ENCODE measurements at places on chromosomes 7 and 10.

- DNase-seq: no peak
Measured at GRCh38 chr7:29276199-29276598, 81.6 kb downstream of the CHN2 start.

DNA sequence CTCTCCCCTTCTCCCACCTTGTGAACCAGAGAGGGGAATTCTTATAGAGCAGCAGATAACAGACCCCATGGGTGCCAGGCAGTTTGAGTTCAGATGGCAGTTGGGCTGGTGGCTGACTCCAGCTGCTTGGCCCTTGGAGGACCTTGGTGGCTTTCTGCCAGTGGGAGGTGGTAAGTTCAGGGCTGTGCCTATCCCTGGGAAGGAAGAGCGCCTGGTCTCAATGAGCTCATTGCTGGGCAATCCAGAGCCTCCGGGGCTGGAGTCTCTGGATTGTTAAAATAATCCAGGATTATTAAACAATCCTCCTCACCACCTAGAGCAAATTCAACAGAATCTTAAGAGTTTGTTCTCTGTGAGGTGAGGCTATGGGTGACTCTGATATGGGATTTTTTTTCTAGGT is 105.2 kb downstream of the FANK1 start:
- no peak for DNase-seq

DNA sequence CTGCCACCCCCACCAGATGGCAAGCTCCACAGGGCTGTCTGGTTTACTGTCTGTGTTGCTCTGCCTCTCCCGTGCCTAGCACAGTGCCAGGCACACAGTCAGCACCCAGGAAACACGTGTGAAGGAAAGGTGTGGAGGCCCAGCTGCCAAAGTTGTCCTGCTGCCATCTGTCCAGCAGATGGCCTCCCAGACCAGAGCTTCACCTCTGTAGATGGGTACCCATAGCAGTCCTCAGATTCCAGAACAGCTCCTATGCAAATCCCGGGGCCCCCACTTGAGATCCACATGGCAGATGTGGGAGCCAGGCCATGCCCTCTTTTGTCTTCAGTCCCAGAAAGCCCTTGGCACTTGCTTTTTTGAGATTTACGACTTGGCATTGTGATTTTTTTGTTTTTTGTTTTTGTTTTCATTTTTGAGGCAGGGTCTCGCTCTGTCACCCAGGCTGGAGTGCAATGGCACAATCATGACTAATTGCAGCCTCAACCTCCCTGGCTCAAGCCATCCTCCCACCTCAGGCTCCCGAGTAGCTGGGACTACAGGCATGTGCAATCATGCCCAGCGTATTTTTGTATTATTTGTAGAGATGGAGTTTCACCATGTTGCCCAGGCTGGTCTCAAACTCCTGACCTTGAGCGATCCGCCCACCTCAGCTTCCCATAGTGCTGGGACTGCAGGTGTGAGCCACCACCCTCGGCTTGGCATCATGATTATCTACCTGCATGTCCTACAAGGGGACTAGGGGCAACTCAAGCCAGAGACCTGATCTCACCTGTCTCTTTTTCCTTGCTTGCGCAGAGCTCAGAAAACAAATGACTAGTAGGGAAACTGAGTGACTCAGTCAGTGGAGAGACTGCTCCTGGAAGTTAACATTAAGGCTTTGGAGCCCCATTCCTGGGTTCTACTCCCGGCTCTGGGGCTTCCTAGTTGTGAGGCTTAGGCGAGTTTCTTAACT is 16.9 kb upstream of the PALD1 start:
- DNase-seq: peak; percentile 84

GRCh38 chr7:105871142-105871541 is 5.3 kb downstream of the ATXN7L1 start:
- DNase-seq: no peak

DNA sequence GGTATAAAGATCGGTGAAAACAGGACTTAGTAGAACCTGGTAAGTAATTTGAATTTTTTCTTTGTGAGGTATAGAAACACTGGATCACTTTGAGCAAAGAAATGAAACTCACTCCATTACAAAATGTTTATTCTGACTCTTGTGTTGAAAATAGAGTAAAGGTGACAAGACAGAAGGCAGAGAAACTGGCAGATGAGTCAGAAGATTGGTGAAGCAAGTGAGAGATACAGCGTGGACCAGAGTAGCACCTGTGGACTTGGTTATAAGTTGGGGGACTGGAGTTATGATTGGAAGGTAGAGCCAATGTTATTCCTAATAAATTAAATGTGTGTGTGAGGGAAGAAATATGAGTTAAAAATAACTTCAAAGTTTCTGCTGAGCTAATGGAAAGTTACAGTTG is 620.9 kb downstream of the ZWINT start:
- no peak for DNase-seq

- DNase-seq: peak; percentile 46
Measured at GRCh38 chr10:74750848-74751274, 75.5 kb upstream of the KAT6B start.

GRCh38 chr7:44808914-44809393 is 12.5 kb downstream of the PPIA start:
- no peak for DNase-seq

- DNase-seq: no peak
Measured at GRCh38 chr10:26503911-26504310, 65.8 kb downstream of the APBB1IP start.

GRCh38 chr10:78557433-78557925 is 511.3 kb upstream of the ZMIZ1 start:
- DNase-seq: no peak

DNA sequence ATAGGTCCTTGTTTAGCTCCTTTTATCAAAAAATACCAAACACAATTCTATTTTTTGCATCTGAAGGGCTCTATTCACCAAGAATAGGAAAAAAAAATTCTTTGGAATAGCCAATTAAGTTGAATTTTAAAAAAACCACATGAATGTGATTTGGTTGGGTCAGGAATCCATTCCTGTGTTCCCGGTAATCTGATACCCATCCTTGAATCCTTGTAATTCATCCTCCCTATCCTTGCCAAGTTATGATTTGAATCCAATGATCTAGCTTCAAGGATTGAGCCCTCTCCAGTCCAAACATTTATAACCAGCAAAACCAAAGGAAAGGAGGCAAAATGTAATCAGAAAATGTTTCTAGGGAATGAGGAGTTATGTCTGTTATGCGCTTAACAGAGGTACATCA is 86.6 kb downstream of the CFAP58 start:
- DNase-seq: no peak

DNA sequence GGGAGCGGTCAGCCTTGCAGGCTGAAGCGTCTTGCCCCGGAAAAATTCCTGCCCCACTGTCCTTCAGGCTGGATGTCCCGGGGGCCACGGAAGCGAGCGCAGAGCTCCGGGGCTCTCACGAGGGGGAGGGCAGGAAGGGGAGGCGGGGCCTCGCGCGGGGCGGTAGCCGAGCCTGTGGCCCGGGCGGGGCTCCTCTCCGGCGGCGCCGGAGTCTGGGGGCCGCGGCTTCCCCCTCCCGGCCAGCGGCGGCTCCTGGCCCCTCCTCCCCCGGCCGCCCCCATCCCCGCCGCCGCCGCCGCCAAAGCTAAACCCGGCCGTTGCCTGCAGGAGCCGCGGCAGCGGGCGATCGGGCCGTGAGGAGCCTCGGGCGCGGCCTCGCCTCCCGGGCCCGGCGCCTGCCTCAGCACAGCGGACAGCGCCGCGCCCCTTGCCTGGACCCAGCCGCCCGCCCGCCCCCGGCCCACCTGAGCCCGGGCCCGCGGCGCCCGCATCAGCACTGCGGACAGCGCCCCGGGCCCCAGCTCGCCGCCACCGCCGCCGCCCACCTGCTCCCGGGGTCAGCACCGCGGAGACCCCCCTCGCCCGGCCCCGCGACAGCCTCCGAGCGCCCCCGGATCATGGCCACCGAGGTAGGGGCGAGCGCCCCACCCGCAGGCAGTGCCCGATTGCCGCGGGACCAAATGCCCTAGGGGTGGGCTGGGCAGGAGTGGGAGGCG is at the start of gene GOLGA7B:
TSS of gene GOLGA7B (plus strand) at position 157 of the 716 bp plus-strand sequence. CDS start at position 618, 461 bp downstream.
- DNase-seq: peak; percentile 75

DNA sequence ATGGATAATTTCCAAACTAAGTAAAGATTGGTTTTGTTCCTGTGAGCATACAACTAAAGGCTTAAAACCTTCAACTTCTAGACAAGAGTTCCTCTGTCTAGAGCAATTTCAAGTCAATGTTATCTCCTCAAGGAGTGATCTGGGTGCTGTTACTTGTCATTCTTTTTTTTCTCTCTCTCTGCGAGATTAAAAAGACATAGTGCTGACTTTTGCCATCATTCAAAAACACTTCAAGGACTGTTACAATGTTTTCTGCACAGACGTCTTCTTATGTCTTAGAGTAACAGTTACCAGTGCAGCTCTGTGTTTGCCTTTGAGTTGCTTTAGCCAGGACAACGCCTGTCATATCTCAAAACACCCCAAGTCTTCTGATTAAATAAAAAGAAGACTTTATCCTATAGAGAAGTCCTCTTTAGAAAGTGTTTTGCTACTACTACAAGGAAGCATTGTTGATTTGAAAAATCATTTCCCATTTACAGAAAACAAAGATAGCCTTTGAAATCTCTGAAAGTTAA is 263.5 kb upstream of the FERD3L start:
- no peak for DNase-seq

- no peak for DNase-seq
Measured at GRCh38 chr7:14305233-14305866, 315.9 kb upstream of the ETV1 start.

GRCh38 chr10:100490531-100490930 is 27.7 kb downstream of the WNT8B start:
- no peak for DNase-seq

DNA sequence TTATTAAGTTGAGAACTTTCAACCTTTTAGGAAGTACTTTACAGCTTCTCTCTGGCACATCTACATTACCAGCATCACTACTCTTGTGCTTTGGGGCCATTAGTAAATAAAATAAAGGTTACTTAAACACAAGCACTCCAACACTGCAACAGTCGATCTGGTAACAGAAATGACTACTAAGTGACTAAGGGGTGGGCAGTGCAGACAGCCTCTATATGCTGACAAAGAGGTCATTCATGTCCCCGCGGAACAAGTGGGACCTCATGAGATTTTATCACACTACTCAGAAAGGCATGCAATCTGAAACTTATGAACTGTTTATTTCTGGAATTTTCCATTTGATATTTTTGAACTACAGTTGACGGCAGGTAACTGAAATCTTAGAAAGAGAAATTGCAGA is 111.3 kb upstream of the DNAJB12 start:
- no peak for DNase-seq

DNA sequence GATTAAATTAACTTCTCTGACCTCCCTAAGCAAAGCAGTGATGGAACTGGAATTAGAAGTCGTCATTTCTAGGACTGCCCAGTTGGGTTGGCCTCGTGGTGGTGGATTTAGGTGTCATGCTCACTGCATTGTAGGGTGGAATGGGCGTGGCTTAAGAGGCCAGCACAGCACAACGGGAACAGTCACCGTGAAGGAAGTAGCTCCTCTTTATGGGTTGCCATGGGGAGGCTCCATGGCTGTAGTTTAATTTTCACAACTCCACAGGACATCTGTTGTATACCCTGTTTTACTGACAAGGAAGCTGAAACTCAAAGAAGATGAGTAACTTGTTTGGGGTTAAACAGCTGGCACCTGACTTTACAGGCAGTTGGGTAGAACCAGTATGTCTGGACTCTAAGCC is 208.3 kb downstream of the CELF2 start:
- no peak for DNase-seq

DNA sequence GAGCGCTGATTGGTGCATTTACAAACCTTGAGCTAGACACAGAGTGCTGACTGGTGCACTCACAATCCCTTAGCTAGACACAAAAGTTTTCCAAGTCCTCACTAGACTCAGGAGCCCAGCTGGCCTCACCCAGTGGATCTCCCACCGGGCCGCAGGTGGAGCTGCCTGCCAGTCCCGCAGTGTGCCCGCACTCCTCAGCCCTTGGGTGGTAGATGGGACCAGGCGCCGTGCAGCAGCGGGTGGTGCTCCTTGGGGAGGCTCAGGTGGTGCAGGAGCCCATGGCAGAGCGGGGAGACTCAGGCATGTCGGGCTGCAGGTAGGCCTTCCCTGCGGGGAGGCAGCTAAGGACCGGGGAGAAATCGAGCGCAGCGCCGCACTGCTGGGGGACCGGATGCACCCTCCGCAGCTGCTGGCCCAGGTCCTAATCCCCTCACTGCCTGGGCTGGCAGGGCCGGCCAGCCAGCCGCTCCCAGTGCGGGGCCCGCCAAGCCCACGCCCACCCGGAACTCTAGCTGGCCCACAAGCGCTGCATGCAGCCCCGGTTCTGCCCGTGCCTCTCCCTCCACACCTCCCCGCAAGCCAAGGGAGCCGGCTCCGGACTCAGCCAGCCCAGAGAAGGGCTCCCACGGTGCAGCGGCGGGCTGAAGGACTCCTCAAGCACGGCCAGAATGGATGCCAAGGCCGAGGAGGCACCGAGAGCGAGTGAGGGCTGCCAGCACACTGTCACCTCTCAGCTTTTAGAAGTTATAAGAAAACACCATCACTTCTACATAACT is 128.9 kb downstream of the ZNF438 start:
- no peak for DNase-seq

GRCh38 chr7:159226011-159226702 is 81.5 kb upstream of the VIPR2 start:
- no peak for DNase-seq

- peak; percentile 77 for DNase-seq
Measured at GRCh38 chr10:127906548-127907377, at the start of gene PTPRE. PTPRE (plus strand) TSS chr10:127907103; CDS start chr10:128040882, 133,779 bp downstream.

GRCh38 chr10:109665321-109665720 is 258.0 kb downstream of the XPNPEP1 start:
- no peak for DNase-seq

DNA sequence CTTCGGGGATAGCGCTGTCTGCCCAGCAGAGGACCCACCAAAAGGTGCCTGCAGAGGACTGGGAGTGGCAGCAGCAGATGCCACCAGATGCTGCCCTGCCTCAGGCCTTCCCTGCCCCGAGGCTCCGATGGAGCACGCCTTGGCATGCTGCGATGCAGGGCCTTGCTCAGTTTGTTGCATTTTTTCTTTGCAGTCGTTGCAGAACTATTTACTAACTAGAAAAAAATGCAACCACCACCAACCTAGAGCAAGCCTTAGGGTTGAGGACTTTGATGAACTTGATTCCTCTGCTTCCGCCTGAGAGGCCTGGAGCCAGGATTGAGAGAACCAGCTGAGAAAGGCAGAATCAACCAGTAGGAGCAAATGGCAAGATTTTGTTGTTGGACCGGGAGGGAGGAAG is 585.6 kb upstream of the MKI67 start:
- DNase-seq: no peak

DNA sequence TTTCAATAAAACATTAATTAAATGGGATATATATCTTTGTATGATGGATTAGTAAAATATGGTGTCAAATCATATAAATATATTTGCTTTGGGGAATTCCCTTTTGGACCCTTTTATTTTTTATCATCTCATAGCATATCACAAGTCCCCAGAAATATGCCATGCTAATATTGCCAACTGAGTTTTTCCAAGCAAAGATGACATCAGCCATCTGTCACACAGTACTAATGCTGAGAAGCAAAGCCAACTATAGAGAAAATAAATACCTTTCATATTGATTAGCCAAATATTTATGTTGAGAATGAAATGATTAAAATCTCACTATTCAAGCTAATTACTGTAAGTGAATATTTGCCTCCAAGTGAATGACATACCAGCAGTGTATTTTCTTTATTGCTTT is 575.3 kb downstream of the ETV1 start:
- DNase-seq: no peak

Measured in GM13976 (cell line).